ENCODE measurements at places on chromosomes 4 and X.

- no peak for DNase-seq
Measured at GRCh38 chr4:64582492-64582891, 173.2 kb upstream of the TECRL start.

- DNase-seq = no peak
Measured at GRCh38 chrX:63513825-63514568, 162.9 kb upstream of the SPIN4 start.

GRCh38 chrX:78527818-78528217 lies 131.3 kb downstream of the RTL3 start:
- no peak for DNase-seq

DNA sequence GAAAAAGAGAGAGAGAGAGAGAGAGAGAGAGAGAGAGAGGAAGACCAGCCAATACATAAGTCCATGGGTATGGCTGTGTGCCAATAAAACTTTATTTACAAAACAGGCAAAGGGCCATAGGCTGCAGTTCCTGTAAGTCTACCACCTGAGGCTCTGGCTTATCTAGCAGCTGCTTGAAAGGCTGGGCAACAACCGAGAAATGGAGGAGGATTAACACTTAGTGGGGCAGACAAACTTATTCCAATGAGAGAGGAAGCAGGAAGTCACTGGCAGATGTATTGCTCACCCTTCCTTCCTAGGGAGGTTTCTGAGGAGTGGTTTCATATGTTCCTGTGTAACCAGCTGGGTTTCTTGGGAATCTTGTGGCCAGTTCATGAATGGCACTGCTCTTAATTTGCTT lies 4.7 kb upstream of the GPR143 start:
- DNase-seq = no peak

- DNase-seq = no peak
Measured at GRCh38 chr4:38800961-38801450, 3.6 kb downstream of the TLR1 start.

DNA sequence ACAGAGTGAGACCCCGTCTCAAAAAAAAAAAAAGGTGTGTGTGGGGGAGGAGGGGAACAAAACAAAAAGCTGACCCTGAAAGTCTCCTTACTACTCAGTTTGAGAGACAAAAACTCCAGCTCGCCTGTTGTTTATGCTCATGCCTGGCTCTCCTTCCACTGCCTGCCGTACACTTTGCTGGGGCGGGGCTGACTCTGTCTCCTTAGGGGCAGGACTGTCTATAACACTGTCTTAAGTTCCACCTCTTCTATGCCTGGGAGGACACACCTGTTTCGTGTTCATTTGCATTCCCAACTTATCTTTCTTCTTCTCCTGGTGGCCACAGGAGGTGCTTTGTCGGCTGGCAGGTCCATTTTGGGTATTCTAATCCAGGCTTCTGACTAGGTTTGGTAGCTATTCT lies 81.4 kb downstream of the MTNR1A start:
- DNase-seq = no peak

- DNase-seq = no peak
Measured at GRCh38 chrX:153184787-153185186, 5.7 kb downstream of the MAGEA1 start.

- no peak for DNase-seq
Measured at GRCh38 chrX:106863697-106864096, 39.4 kb downstream of the RIPPLY1 start.

DNA sequence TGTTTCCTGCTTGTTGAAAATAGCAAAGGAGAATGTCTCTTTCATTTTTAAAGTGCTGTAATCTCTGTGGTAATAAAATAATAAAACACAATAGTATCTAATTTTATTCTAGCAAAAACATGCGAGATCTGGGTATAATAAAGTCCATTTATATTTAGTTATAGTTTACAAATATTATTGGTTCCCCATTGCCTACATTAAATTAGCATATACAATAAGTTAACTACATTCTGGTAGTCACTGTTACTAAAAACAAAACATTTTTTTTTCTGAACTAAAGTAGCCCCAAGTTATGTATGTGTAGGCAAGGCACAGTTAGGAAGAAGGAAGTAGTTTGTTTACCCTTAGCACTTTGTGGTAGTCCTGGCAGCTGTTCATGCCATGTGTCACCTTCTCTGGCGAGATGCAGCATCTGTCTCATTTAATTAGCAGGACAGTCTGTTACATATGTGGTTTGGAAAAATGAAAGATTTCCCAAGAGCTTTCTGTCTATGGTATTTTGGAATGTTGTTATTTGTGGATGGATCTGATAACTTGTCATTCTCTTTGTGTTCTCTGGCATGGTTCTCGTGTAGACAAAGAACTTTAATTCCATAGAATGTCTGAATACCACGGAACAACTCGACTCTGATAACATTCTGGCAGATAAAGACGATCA lies 231.3 kb upstream of the PITX2 start:
- DNase-seq = no peak

DNA sequence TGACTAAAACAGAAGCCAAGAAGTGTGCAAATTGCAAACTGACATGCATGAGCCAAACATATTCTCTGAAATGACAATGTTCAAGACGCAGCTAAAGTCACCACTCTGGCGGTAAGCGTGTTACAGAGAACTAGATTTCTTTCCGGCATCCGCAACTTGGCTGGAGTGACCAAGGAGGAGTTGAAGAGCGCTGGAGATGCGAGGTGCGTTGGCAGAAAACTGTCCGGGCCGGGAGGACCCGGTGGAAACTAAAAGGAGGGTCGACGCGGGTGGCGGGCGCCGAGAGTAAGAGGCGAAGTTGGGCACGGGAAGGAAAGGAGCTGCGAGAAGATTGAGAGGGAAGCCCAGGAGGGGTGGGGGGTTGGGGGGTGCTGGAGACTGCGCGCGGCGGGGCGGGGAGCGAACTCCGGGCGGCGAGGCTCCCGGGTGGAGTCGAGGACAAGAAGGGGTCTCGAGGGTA lies 807 bp downstream of the SEL1L3 start:
- no peak for DNase-seq

DNA sequence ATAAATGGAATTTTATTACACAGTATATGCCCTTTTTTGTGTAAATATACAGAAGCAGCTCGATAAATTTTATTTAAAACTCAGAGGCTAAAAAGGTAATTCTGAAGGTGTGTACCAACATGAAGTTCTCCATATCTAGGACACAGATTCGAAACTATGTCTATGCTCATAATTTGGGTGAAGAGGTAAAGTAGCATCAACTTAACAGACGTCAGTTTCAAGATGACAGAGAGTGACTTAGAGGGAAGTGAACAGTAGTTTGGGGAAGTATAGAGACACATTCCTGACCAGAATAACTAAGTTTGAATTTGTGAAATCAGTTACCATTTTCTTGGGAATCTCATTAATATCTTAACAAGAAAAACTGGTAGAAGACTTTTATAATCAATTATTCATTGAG lies 2493.3 kb downstream of the ARAP2 start:
- no peak for DNase-seq

All from activated T-helper 1 cell treated with Interleukin-2 at 50 U/mL for 16 hours (primary cell).